ENCODE measurements at places on chromosomes 5 and 9. TPM values are rescaled to one million over a fixed set of nuclear protein-coding genes. Genes with fewer than 3 reads are reported as not detected.
A peak's percentile ranks its signal among the peaks of the same experiment; 100 is the strongest.

- H3K4me1 ChIP-seq = peaks cover 94% of the 10 kb centered on the region
- H3K4me3 ChIP-seq = peak overlapping the region; percentile 5
- DNase-seq = peak; percentile 95
- no peaks in the 10 kb centered on the region for H3K36me3 ChIP-seq
- H3K27ac ChIP-seq = peak overlapping the region; percentile 95
- no peaks in the 10 kb centered on the region for H3K27me3 ChIP-seq
These were observed 35.0 kb downstream of the ERGIC1 start for GRCh38 chr5:172868924-172869591.

DNA sequence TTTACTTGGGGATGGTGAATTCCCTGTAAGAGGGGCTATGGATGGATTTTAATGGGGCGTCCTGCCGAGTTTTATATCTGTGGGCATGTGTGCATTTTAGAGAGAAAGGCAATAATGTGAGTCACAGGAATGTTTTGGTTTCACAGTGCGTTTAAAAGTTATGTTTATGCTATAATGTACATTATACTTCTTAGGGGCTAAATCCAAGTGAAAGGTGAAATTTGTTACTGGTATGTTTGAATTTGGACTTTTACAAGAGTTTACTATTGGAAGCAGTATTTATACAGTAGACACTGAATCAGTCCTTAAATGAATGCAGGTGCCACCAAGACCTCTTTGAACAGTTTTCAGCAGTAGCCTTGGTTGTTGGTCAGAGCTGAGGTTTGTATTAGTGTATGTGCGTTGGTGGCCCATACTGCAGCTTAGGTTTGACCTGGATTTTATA, 5.6 kb downstream of the JMY start:
- peak overlapping the region; percentile 77 for H3K27ac ChIP-seq
- H3K27me3 ChIP-seq = no peaks in the 10 kb centered on the region
- DNase-seq = no peak
- no peaks in the 10 kb centered on the region for H3K36me3 ChIP-seq
- H3K4me1 ChIP-seq = peaks cover 46% of the 10 kb centered on the region

- H3K4me3 ChIP-seq = no peak overlapping the region
- H3K27ac ChIP-seq = peak overlapping the region; percentile 19
- no peak for DNase-seq
- no peaks in the 10 kb centered on the region for H3K27me3 ChIP-seq
- H3K4me1 ChIP-seq = peaks cover 27% of the 10 kb centered on the region
These were observed 10.4 kb upstream of the PDCD1LG2 start for GRCh38 chr9:5499889-5500398.

Gene ZNF300
- 0.77 TPM for total RNA-seq

Gene SLC36A2
- 14.5 TPM for total RNA-seq

GRCh38 chr5:81426359-81427030, 32.6 kb upstream of the ACOT12 start:
- H3K27me3 ChIP-seq = no peaks in the 10 kb centered on the region
- no peak for DNase-seq
- H3K4me1 ChIP-seq = peaks cover 20% of the 10 kb centered on the region
- H3K4me3 ChIP-seq = no peak overlapping the region
- peak overlapping the region; percentile 14 for H3K27ac ChIP-seq

Gene UBE2QL1
- total RNA-seq = 20.3 TPM

DNA sequence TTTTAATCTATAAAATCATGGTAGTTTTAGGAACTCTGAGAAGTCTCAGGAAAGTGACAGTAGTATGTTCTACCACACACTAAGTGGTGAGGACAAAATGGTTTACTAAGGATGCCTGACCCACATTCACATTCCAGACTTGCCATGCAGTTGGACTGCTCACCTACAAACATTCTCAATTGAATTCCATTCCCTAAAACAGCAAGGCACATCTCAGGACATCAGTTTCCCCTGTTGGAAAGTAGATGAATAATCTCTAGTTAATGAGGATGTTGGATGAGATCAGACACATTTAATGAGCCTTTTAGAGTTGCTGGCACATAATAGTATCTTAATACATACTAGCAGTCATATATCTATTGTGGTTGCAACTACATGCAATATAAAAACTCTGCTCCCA, 76.6 kb downstream of the ZNF618 start:
- H3K4me3 ChIP-seq = no peak overlapping the region
- no peaks in the 10 kb centered on the region for H3K36me3 ChIP-seq
- H3K4me1 ChIP-seq = peaks cover 6% of the 10 kb centered on the region
- no peaks in the 10 kb centered on the region for H3K27me3 ChIP-seq

- no peak overlapping the region for H3K27ac ChIP-seq
- no peaks in the 10 kb centered on the region for H3K27me3 ChIP-seq
- H3K4me3 ChIP-seq = no peak overlapping the region
- H3K4me1 ChIP-seq = no peaks in the 10 kb centered on the region
- DNase-seq = no peak
These were observed 46.1 kb upstream of the ASS1 start for GRCh38 chr9:130398487-130399240.

DNA sequence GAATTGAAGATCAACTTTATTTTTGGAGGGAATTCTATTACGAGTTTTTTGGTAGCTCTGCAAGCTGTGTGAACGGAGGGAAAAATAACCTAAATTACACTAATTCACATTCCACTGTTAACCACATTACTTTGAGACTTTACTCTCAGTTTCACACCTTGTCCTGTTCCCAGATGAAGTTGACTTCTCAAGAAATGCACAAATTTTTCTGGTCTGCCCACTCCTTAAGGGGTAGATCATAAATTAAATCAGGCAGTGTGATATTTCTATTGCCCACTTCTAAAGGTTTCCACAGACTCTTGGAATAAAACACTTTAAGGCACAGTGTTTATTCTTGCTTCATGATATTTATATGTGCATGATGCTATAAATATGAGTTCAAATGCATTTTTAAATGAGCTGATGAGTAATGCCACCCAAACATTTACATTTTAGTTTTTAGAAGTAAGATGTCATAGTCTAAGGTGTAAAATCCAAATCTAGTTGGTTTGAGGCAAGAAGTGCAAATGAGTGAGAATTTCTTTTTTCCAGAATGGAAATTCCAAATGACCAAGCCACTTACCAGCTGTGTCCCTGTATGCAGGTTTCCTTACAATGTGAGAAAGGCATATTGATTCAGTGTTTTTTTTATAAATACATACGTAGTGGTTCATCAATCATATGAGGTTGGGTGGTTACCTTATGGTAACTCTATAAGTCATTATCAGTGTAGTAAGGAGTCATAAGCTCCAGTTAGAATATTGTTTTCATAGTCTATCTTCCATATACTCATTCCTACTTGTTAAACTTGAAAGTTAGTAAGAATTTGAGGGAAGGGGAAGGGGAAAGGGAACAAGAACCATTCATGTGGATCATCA, 437.7 kb upstream of the MEF2C start:
- no peak for DNase-seq
- H3K27ac ChIP-seq = no peak overlapping the region
- H3K27me3 ChIP-seq = no peaks in the 10 kb centered on the region
- H3K4me3 ChIP-seq = no peak overlapping the region

Gene MELK
- 0.15 TPM for total RNA-seq

DNA sequence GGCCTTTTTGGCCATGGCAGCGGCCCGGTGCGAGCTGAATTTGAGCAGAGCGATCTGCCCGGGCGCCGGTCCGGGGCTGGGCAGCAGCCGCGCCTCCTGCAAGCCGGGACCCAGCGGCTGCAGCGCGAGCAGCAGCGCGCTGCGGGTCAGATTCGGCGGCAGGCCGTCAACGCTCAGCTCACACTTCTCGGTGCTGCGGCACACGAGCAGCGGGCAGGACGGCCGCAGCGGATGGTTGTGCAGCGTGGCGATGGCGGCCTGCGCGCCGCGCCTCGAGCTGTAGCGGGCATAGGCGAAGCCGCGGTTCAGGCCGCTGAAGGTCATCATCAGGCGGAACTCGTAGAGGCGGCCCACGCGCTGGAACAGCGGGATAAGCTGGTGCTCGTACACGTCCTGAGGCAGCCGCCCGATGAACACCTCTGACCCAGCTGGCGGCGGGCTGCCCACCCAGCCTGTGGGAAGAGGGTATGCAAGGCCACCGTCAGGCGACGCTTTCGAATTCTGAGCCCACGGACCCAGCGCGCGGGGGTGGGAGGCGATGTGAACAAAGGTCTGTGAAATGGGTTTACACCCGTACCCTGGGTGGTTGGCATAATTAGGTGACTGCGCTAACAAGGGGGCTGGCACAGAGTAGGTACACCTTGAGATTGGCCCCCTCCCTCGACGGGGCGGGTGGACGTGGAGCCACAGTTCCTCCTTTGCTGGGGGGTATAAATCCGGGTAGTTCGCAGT, 755 bp downstream of the DND1 start:
- no peak overlapping the region for H3K27ac ChIP-seq
- peaks cover 21% of the 10 kb centered on the region for H3K36me3 ChIP-seq
- DNase-seq = no peak
- H3K4me1 ChIP-seq = no peaks in the 10 kb centered on the region
- H3K4me3 ChIP-seq = no peak overlapping the region

Gene IDNK
- total RNA-seq = 1.3 TPM

Gene GPR151
- not detected for total RNA-seq

Gene ZNF189
- total RNA-seq = 10.5 TPM

Gene NRARP
- total RNA-seq = 5.0 TPM

Gene EQTN
- not detected for total RNA-seq

- peak overlapping the region; percentile 62 for H3K4me3 ChIP-seq
- peaks cover 10% of the 10 kb centered on the region for H3K4me1 ChIP-seq
- no peaks in the 10 kb centered on the region for H3K36me3 ChIP-seq
- peak; percentile 82 for DNase-seq
- peak overlapping the region; percentile 66 for H3K27ac ChIP-seq
- no peaks in the 10 kb centered on the region for H3K27me3 ChIP-seq
These were observed 220.2 kb downstream of the AGTPBP1 start for GRCh38 chr9:85521371-85522197.

Gene HRH2
- 0.49 TPM for total RNA-seq

DNA sequence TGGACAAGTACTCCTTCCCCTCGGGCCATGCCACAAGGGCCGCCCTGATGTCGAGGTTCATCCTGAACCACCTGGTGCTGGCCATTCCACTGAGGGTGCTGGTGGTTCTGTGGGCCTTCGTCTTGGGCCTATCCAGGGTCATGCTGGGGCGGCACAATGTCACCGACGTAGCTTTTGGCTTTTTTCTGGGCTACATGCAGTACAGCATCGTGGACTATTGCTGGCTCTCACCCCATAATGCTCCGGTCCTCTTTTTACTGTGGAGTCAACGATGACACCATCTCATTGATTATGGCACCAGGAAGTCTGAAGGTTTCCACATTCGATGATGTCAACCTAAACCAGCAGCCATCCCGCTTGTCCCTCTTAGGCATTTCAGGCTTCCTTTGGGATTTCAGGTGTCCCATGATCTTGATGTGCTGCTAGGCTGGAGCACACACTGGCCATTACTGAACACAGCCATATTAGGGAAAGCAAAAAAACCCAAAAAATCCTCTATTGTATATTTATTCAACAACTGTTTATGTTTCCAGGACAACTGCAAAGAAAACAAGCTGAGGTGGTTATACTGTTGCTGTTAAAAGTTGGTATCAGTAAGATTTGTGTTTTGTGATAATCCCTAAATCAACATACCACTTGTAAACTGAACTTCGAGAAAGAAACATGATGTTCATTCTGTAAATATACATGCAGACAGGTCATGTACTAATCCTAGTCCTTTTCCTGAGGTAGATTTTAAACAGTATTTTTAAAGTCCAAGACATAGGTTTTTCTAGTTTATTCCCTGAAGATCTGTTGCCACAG, 1.1 kb downstream of the PLPP6 start:
- H3K27me3 ChIP-seq = no peaks in the 10 kb centered on the region
- H3K4me3 ChIP-seq = peak overlapping the region; percentile 69
- H3K27ac ChIP-seq = peak overlapping the region; percentile 60
- H3K4me1 ChIP-seq = peaks cover 24% of the 10 kb centered on the region

DNA sequence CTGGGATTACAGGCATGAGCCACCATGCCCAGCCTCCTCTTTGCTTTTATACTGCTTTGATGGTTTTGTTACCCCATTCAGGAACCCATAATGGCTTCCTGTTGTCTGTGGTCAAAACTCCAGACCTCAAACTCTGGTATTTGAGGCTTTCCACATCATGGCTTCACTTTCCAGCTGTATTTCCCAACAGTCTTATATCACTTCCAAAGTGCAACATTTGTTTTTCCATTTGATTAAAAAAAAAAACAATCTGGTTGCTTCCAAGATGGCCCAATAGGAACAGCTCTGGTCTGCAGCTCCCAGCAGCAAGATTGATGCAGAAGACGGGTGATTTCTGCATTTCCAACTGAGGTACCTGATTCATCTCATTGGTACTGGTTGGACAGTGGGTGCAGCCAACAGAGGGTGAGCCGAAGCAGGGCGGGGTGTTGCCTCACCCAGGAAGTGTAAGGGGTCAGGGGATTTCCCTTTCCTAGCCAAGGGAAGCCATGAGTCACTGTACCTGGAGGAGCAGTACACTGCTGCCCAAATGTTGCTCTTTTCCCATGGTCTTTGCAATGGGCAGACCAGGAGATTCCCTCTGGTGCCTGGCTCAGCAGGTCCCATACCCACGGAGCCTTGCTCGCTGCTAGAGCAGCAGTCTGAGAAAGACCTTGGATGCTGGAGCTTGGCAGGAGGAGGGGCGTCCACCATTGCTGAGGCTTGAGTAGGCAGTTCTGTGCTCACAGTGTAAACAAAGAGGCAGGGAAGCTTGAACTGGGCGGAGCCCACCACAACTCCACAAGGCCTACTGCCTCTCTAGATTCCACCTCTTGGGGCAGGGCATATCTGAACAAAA, 458.4 kb downstream of the KDM4C start:
- H3K4me3 ChIP-seq = no peak overlapping the region
- H3K4me1 ChIP-seq = no peaks in the 10 kb centered on the region
- no peaks in the 10 kb centered on the region for H3K27me3 ChIP-seq
- H3K36me3 ChIP-seq = no peaks in the 10 kb centered on the region

GRCh38 chr5:159891371-159891770, 24.9 kb upstream of the ADRA1B start:
- no peak overlapping the region for H3K27ac ChIP-seq
- DNase-seq = no peak
- no peaks in the 10 kb centered on the region for H3K36me3 ChIP-seq
- H3K27me3 ChIP-seq = no peaks in the 10 kb centered on the region
- H3K4me1 ChIP-seq = no peaks in the 10 kb centered on the region

Gene SGCD
- total RNA-seq = 28.4 TPM

GRCh38 chr5:78993165-78993564, 8.1 kb upstream of the ARSB start:
- H3K4me1 ChIP-seq = no peaks in the 10 kb centered on the region
- H3K27me3 ChIP-seq = no peaks in the 10 kb centered on the region
- no peak overlapping the region for H3K27ac ChIP-seq
- no peaks in the 10 kb centered on the region for H3K36me3 ChIP-seq
- no peak overlapping the region for H3K4me3 ChIP-seq

DNA sequence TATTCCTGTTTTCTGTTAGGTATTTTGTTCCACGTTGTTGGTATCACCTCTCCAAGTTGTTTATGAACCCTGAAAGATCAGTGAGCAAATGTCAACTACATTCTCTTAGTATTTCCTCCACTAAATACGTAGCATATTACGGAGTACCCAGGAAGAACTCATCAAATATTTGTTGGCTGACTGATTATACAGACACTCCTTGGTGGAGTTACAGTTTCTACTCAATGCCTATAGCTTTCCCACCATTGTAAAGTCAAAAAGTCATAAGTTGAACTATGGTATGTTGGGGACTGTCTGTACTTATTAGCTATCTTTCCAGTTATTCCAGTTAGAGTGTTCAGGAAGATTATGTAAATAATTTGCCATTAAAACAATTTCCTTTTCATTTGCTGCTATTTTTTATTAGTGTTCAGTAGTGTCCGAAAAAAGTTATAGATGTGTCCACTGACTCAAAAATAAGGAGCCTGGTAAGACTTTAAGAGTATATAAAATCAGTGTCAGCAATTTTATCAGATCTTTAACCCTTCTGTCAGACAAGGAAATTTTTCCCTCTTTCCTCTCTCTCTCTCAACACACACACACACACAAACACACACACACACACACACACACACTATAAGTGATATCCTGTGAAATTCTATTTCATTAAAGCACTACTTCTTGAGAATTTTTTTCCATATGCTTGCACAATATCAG, 6.8 kb upstream of the APBA1 start:
- H3K4me1 ChIP-seq = peaks cover 3% of the 10 kb centered on the region
- H3K27ac ChIP-seq = no peak overlapping the region
- H3K27me3 ChIP-seq = no peaks in the 10 kb centered on the region
